ENCODE measurements at places on chromosomes 3 and 15.

GRCh38 chr3:109229174-109229847 is 87.0 kb downstream of the DPPA2 start:
- no peak for DNase-seq

- DNase-seq, result no peak
Observed at GRCh38 chr15:59251001-59251845, 44.6 kb downstream of the LDHAL6B start.

DNA sequence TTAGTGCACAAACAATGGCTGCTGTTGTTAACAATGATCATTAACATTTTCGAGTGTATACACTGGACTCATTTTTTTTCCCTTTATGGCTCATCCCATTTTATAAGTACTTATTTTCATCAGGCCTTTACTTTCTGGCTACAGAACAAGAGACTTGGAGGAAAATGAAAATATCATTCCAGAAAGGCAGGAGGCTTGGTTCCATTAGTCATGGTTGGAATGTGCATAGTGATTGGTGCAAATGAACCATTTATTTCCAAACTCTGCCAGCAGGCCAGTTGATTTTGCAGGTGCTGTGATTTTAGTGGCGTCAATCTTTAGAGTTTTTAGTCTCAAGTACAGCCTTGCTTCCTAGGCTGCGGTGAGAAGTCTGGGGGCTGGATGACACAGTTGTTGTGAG is 151.8 kb downstream of the ITPR1 start:
- no peak for DNase-seq

- no peak for DNase-seq
Observed at GRCh38 chr15:47794252-47794914, 77.1 kb downstream of the SEMA6D start.

DNA sequence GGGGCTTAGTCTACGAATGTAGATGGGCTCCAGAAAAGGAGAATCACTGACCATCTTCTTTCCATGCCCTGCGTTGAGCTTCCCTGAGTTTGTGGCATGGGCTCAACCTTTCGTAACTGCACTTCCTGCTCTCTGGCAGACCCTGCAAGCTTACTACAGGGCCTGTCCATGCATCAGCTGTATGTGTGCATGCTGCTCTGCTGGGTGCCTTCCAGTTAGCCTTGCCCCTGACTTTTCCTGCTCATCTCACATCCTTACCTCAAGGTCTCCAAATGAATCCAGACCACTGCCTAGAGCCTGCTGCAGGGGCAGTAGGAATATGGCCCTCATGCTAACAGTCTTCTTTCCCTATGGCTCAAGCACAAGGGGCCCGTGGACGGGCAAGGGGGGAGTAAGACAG is 2.0 kb upstream of the TF start:
- DNase-seq, result no peak

DNA sequence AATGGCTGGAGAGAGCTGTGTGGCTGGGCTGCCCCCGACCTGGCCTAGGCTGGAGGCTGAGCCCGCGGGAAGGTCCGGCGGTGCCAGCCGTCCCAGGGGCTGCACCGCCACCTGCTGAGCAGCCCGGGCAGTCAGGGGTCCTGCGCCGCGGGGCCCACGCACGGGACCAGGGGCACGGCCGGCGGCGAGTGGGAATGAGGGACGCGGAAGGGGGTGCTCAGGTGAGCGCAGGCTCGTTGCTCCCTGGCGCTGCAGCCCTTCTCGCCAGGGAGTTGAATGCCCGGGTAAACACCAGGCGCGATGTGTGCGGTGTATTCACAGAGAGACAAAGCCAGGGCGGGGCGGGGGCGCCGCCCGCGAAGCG is 666 bp upstream of the SEMA3F start:
- no peak for DNase-seq

DNA sequence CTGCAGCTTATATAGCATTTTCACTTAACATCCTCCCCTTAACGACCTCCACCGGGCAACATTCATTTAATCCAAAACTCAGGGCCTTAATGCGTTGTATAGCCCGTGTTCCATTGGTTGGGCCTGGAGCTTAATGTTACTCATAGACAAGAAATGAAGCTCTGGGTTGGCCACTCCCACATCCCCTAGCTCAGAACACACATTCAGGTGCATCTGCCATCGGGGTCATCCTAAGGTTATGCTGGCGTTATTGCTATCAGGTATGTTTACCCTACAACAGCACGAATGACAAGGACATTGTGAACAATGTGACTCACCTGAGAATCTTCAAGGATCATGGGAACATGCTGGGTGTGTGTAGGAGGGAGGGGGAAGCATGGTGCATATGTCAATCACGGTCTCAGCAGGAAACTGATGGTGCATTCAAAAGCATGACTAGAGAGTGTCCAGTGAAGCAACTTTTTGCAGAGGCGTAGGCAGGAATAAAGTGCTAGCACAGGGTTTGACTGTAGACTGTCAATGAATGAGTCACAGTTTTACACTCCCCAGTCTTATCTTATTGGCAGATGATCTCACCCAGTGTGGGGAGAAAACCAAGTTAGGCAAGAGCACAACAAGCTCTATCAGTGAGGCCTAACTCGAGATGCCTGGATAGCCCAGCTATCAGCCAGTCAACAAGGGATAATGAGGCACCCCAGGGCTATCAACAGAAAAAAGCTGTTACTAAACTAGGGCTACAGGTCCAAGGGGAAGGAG is 402.1 kb upstream of the MCTP2 start:
- DNase-seq, result no peak

- DNase-seq, result no peak
Observed at GRCh38 chr3:4907643-4908432, 71.4 kb upstream of the BHLHE40 start.

DNA sequence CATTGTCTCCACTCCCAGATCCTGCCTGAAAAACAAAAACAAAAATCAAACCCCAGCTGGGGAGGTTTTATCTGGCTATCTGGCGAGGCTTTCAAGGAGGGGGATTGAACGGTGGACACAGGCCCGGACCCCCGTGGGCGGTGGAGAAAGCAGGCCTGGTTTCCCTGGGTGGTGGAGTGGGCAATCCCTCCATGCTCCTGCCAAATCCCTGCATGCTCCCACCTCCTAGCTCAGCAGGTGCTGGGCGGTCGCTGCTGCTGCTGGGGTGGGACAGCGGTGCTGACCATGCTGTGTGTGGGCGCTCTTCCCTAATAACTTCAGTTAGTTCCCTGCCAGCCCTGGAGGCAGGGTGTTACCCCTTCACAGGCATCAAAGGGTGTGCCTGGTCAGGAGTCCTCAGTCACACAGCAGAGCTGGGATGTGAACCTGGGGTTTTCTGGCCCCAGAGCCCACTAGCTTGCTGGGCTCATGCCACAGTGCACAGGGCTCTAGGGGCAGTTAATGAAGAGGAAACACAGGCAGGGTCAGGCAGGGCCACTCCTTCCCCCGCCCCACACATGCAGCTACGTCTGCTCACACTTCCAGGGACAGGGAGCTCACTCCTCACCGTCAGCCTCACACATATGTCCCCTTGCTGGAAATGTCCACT is 15.9 kb upstream of the PLXND1 start:
- no peak for DNase-seq

- no peak for DNase-seq
Observed at GRCh38 chr3:147422196-147422595, 13.0 kb downstream of the ZIC1 start.

DNA sequence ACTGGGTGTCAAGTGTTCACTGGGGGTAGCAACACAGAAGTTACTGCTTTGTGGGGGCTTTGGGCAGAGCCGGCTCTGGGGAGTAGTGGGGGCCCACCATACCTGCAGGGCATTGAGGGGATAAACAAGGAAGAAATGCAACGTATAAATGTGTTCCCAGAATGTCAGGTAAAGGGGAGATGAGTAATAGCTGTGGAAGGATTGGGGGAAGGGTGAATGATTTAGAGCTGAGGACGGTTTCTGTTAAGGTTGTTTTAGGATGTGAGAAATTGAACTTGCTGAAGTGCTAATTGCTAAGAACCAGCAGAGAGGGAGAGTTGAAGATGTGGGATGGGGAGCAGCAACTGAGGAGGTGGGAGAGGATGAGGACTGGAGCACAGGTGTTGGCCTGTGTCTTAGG is 10.7 kb downstream of the SCG5 start:
- no peak for DNase-seq

- no peak for DNase-seq
Observed at GRCh38 chr15:65766422-65767263, 25.4 kb downstream of the DENND4A start.

GRCh38 chr15:96339619-96340347 is 9.3 kb downstream of the NR2F2 start:
- DNase-seq, result no peak

DNA sequence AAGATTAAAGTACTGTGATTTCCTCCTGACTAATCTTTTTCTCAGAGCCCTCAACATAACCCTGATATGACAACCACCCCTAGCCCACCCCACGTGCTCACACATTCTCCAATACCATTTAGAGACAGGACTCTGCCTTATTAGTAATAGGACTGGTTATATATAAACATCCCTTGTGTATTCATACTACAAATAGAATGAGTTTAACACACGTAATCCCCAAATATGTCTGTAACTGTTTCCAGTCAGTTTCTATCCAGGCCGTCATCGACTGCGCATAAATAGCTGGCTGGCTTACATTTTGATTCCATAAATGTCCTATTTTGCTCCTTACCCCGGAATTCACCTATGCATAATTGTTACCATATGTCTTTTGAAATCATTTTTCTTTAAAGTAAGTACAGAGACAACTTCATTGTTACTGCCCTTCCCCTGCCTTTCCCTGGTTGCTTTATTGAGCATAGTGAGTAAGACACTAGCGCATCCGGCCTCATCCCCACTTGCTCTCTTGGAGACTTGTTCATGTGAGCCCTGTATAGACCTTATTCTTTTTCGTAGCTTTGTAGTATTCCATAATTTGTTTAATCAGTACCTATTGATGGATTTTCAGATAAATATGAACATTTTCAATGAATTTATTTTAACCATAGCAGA is 3.5 kb upstream of the P2RY14 start:
- DNase-seq, result no peak

DNA sequence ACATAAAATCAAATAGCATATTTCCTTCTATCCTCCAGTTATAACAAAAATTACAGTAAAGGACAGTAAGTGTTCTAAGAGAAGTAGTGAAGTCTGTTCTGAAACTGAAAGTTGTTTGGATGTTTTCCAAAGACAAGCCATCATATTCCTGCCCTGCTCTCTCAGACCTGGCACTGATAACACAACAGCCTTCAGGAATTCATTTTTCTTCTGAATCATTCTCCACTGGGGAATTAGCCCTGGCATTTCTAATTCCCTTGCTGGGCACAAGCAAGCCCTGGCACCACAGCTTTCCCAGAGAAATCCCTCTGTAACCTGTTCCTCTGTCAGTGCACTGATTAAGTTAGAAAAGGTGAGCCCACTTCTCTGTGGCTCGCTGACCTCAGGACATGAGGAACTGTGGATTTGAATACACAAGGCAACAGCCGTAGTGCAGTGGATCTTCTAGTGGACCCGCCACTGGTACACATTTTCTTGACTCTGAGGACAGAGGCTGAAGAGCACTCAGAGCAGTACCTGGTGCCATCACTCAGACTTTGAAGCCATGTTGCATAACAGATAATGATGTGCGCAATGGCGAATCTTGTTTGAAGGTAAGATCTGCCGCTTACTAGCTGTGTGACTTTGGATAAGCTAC is 61.6 kb downstream of the WWTR1 start:
- no peak for DNase-seq

GRCh38 chr15:66644869-66645268 is 57.2 kb upstream of the SMAD6 start:
- no peak for DNase-seq

DNA sequence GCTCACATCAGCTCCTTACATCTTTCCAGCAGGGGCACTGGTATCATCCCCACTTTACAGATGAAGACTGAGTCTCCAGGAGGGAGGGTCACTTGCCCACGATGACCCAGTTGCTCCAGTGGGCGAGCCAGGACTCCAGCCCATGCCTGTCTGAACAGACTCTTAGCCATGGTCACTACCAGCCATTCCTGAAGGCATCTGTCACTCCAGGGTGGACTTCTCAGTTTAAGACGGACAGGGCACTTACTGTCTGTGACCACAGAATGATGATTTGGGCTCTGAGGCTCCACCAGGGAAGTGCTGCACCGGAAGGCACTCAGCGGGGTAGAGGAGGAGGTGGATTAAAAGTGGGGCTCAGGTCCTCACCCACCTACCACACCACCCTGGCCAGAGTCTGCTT is 104.0 kb upstream of the SLC6A6 start:
- DNase-seq, result no peak

GRCh38 chr3:184713040-184713355 is 1.1 kb upstream of the MAGEF1 start:
- DNase-seq, result no peak

DNA sequence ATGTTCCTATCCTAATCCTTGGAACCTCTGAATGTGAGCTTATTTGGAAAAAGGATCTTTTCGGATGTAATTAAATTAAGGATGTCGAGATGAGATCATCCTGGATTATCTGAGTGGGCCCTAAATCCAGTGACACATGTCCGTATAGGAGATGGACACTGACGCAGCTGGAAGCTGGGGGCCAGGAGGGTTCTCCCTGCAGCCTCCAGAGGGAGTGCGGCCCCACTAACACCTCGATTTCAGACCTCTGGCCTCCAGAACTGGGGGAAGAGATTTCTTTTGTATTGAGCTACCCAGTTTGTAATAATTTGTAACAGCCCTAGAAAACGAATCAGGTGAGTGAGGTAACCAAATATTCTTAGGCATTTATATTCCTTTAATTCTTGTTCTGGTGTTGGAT is 2.5 kb downstream of the DNAJB8 start:
- DNase-seq, result no peak

DNA sequence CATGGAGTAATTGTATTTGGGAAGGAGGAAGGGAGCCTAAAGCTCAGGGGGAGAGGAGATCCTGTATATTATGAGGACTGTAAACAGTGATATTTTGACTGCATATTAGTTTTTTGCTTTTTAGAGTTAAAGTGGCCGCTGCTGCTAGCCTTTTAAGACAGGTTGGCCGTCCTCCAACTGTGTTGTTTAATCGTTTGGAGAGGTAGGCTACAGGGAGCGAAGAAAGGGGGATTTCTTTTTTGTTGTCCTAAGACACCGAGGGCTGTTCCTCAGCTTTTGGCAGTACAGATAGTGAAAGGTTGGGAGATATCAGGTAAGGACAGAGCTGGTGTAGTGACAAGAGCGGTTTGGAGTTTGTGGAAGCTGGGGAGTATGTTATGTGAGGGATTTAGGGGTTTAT is 38.2 kb upstream of the RNF7 start:
- DNase-seq, result no peak

DNA sequence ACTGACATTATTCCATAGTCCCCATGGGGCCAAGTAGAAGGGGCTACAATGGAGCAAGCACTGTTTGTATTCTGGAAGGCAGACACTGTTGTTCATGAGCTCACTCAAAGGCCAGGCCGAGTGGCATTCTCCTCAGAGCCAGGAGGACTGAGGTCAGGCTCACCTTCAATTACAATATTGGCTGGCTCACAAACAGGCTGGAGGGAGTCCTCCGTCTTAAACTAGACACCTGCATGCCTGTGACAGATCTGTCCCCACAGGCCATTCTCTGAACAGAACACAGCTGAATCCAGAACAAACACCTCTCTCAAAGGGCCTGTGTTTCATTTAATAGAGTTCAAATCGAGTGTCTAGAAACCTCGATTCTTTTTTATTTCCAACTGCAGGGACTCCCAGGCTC is 347.4 kb upstream of the PPP2R3A start:
- DNase-seq, result no peak

GRCh38 chr15:68653031-68653635 is 74.3 kb downstream of the CORO2B start:
- no peak for DNase-seq

GRCh38 chr3:170278627-170279026 is 56.4 kb downstream of the PRKCI start:
- DNase-seq, result no peak

- DNase-seq, result no peak
Observed at GRCh38 chr15:33442449-33442848, 131.7 kb downstream of the RYR3 start.

GRCh38 chr3:14307656-14308302 is 94.6 kb upstream of the SLC6A6 start:
- no peak for DNase-seq
